ENCODE measurements at places on chromosomes 5 and 9. TPM values are rescaled to one million over a fixed set of nuclear protein-coding genes. Genes with fewer than 3 reads are reported as not detected.

The SLCO6A1 gene
- polyA plus RNA-seq: not detected

The IRX1 gene
- not detected for polyA plus RNA-seq

The PIP5K1B gene
- not detected for polyA plus RNA-seq

The ATP6V1G1 gene
- polyA plus RNA-seq: 278 TPM

The IL11RA gene
- polyA plus RNA-seq: 5.3 TPM

The SLC25A2 gene
- not detected for polyA plus RNA-seq

The IFNB1 gene
- polyA plus RNA-seq: not detected

The ARAP3 gene
- polyA plus RNA-seq: 0.20 TPM

The PCDHB9 gene
- polyA plus RNA-seq: not detected

The IFNA2 gene
- polyA plus RNA-seq: not detected

The CHSY3 gene
- polyA plus RNA-seq: not detected

The RUSC2 gene
- polyA plus RNA-seq: not detected

The PLPP7 gene
- polyA plus RNA-seq: not detected

The KIF4B gene
- polyA plus RNA-seq: not detected

The C9orf78 gene
- 249 TPM for polyA plus RNA-seq

The LCN10 gene
- polyA plus RNA-seq: 0.22 TPM

The CYSRT1 gene
- polyA plus RNA-seq: 0.32 TPM

The GARNL3 gene
- polyA plus RNA-seq: 0.25 TPM

The FLT4 gene
- 12.7 TPM for polyA plus RNA-seq

The PCDHB15 gene
- not detected for polyA plus RNA-seq

The AGXT2 gene
- not detected for polyA plus RNA-seq

The PCAT7 gene
- not detected for polyA plus RNA-seq

The ANKRA2 gene
- polyA plus RNA-seq: 17.2 TPM

The SNAPC3 gene
- 14.9 TPM for polyA plus RNA-seq

The MYOZ3 gene
- not detected for polyA plus RNA-seq

The GGTA1 gene
- not detected for polyA plus RNA-seq

The TTC16 gene
- 7.1 TPM for polyA plus RNA-seq

The C9orf50 gene
- polyA plus RNA-seq: not detected

The KCTD16 gene
- polyA plus RNA-seq: 0.01 TPM

The CENPH gene
- 8.5 TPM for polyA plus RNA-seq

The AKNA gene
- polyA plus RNA-seq: 45.6 TPM

The IL31RA gene
- polyA plus RNA-seq: not detected

The CCDC171 gene
- polyA plus RNA-seq: 0.62 TPM

The PCDHGA12 gene
- polyA plus RNA-seq: not detected

The CDC23 gene
- 21.9 TPM for polyA plus RNA-seq

The GPR150 gene
- polyA plus RNA-seq: 2.8 TPM

The SHISAL2B gene
- polyA plus RNA-seq: not detected

The PIP5KL1 gene
- polyA plus RNA-seq: 0.89 TPM

The TLX3 gene
- polyA plus RNA-seq: not detected

The SH3TC2 gene
- not detected for polyA plus RNA-seq

The NEURL1B gene
- not detected for polyA plus RNA-seq

The ORM2 gene
- polyA plus RNA-seq: not detected

The CNTNAP3 gene
- not detected for polyA plus RNA-seq

The CARD9 gene
- polyA plus RNA-seq: not detected

The MSX2 gene
- not detected for polyA plus RNA-seq

The KIF2A gene
- 185 TPM for polyA plus RNA-seq

The ACSL6 gene
- polyA plus RNA-seq: 20.7 TPM

The CCDC192 gene
- polyA plus RNA-seq: not detected

The GZMA gene
- 1,138 TPM for polyA plus RNA-seq

The PCDHGB3 gene
- not detected for polyA plus RNA-seq

The FAM151B gene
- not detected for polyA plus RNA-seq
